CD4-positive, alpha-beta T cell treated with Interleukin-1 beta for 1 hour (primary cell): ENCODE measurements at places on chromosomes 12 and 14.

DNA sequence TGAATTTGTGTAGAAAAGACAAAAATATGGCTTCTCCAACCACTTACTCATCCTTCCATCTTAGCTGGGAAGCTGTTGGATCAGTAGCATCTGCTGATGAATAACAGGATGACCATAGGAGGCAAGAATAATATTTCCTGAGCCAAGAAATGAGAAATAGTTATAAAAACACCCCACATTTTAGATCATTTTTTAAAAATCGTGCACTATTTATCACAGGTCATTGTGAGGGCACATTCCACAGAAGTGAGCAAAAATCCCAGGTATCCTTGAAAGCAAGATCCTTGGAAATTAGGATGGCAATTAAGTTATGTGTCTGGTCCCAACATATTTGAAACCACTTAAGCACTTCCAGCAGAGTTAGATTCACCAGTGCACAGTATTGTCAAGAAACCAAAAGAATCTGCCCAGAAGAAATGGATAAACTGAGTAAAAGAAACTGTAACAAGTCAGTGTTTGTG is 8.4 kb downstream of the FAR2 start:
- no peak for DNase-seq

- DNase-seq, result no peak
Measured at GRCh38 chr14:87626266-87626665, 366.7 kb downstream of the GALC start.

- DNase-seq, result no peak
Measured at GRCh38 chr12:28938581-28939235, 210.4 kb upstream of the FAR2 start.

DNA sequence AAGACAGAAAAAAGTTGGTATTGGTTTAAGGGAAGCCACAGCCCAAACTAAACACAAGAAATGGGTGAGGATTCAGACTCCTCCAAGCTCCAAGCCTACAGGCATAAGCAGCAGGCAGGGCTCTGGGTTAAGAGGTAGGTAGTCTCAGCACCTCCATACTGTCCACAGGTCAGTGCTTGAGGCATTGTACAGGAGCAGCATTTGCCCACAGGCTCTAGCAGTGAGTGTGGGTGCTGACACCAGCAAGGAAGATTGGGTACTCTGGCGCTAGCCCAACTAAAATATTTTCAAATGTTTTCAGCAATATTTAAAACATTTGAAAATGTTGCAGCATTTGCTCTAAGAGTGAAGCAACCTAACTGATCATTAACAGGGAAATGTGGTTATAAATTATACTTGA is 33.1 kb downstream of the FERMT2 start:
- DNase-seq, result no peak

- peak; percentile 59 for DNase-seq
Measured at GRCh38 chr12:42332301-42333285, 6.6 kb downstream of the PPHLN1 start.

- DNase-seq, result no peak
Measured at GRCh38 chr12:96034621-96035282, 635 bp downstream of the LTA4H start.

GRCh38 chr14:97025722-97026121 is 228.5 kb downstream of the VRK1 start:
- no peak for DNase-seq

DNA sequence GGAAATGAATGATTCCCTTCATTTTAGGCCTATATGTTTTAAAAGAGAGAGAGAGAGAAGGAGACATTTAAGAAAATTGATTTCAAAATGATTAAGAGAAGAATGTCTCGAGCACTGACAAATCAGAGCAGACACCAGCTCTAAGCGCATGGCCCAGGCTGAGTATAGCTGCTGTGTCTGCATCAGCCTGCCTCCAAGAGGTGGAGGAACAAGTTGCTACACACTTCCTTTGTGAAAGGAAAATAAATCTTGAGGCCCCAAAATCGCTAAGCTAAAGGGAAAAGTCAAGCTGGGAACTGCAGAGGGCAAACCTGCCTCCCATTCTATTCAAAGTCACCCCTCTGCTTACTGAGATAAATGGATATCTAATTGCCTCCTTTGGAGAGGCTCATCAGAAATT is 728.7 kb upstream of the TMEM132C start:
- DNase-seq, result no peak

DNA sequence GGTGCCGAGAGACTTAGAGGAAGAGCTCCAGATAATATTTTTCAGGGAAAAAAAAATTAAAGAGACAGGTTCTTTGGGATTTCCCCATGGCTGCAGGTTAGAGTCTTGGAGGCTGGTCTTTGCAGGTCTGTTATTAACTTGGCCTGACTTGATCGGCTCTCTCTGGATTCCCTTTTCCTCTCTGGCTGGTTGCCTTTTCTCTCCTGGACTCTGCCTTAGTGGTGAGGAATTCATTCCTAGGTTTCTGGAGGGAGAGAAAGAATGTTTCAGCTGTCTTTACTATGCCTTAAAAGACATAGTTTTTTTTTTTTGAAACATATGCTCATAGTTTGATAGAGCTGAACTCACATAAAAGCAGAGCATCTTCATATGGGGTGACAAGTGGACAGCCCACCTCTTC is 336.3 kb downstream of the BMP4 start:
- no peak for DNase-seq

DNA sequence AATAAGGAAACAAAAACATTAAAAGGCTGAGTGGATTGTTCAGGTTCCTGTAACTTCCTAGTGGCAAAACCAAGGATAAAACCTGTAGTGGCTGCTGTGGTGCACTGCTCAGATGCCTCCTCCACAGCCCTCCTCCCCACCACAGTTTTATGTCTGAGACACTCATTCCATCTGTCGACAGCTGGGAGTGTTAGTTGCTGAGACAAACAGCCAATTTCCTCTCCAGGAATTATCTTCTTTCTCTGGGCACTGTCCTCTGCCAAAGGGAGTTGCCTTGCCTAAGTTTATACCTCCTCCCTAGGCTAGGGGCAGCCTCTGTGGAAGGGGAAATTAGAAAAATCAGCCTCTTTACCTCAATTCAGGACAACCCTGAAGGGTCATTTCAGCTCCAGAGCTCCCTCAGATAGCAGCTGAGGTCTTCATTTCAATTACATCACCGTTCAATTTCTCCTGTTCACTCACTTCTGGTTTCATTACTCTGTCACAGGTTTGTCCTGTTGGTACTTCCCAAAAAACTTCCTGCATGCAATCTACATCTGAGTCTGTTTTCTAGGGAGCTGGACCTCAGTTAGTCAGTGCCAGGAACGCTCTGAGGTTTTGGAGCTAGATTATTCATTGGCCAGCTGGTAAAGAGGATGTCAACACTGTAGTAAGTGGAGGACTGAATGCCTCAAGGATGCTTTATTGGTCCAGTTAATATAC is 74.9 kb upstream of the ATP2B1 start:
- no peak for DNase-seq

GRCh38 chr14:49464885-49465284 is 121.3 kb downstream of the RPS29 start:
- no peak for DNase-seq

- DNase-seq, result no peak
Measured at GRCh38 chr12:52523824-52524223, 3.6 kb upstream of the KRT5 start.

DNA sequence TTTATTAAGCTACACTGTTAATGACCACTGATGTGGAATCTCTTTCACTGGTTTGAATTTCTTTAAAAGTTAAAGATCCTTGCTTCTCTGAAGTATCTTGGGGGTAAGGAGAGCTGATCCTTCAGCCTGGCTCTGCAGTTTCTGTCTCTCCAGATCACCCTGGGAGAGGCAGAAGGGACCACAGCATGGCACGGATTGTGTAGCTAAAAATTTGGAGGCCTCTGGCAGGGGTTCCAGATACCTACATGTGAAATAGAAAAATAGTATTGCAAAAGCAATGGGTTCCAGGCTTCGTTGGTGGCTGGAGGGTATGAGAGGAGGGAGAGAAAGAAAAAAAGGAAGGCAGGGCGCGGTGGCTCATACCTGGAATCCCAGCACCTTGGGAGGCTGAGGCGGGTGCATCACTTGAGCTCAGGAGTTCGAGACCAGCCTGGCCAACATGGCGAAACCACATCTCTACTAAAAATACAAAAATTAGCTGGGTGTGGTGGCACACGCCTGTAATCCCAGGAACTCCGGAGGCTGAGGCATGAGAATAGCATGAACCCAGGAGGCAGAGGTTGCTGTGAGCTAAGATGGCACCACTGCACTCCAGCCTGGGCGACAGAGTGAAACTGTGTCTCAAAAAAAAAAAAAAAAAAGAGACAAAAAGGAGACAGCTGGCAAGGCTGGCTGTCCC is 3.4 kb downstream of the CHST11 start:
- no peak for DNase-seq

DNA sequence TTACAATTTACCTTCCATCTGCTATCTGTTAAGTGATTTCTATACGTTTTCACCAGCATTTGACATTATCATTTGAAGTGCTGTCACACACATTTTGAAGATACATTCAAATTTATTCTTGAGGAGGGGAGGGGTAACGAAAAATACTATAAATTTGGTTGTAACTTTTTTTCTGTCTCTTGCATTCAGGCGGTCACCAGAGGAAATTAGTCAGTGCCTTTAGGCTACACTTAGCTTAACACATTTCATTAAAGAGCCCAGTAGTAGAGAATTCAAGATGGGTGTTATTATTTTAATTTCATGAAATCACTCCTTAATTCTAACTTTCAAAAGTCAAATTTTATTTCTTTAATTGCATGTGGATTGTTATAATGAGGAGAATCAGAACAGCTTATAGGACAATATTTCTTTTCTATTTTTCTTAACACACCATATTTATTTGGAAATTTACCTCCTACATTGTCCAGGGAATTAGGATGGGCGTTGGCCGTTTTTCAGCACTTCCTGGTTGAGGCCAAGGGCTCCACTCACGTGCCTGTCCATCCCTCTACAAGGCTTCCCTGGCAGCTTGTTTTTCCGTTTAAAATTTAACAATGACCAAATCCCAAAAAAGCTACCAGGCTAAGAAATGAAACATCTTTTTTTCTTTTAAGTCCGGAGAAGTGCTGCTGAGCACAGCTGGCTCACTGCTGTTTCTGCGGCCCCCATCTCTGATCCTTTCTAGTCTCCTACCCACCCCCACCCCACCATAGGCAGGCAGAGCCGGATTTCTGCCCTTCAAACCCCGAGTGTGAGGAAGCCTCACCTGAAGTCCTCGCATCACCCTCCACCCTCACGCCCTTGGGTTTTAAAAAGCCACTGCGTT is 1.1 kb upstream of the FAR2 start:
- no peak for DNase-seq

DNA sequence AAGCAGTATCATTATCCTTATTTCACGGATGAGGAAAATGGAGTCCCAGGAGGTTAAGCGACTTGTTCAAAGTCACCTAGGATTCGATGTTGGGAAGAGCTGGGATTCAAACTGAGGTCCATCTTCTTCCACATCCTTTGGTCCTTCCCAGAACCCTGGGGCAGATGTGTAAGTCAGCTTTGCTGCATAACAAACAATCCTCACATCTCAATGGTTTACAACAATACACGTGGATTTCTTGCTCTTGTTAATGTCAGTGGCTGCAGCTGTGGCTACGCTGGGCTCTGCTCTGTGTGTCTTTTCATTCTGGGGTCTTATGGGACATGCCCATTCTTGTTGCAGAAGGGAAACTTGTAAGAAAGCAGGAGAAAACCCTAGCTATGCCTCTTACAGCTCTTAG is 26.3 kb upstream of the PPP1CC start:
- DNase-seq, result no peak

GRCh38 chr12:52742196-52742580 is 35.0 kb downstream of the KRT76 start:
- DNase-seq, result no peak

DNA sequence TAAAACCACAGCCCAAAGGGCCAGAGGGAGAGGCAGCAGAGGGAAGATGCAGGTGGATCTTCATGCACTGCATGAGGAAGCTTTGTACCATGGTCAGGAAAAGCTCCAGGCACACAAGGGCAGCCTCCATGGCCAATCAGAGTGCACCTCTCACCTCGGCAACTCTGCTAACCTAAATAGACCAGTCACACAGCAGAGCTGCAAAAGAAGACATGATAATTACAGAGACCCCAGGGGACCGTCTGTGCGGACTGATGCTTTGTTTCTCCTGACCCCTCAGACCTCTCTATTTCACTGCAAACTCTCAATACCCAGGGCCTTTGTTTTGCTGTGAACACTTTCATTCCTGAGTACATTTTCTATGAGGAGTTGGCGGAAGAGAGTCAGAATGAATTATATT is 10.7 kb upstream of the TCL1B start:
- no peak for DNase-seq

GRCh38 chr14:104691546-104692260 is 2.3 kb downstream of the INF2 start:
- no peak for DNase-seq

DNA sequence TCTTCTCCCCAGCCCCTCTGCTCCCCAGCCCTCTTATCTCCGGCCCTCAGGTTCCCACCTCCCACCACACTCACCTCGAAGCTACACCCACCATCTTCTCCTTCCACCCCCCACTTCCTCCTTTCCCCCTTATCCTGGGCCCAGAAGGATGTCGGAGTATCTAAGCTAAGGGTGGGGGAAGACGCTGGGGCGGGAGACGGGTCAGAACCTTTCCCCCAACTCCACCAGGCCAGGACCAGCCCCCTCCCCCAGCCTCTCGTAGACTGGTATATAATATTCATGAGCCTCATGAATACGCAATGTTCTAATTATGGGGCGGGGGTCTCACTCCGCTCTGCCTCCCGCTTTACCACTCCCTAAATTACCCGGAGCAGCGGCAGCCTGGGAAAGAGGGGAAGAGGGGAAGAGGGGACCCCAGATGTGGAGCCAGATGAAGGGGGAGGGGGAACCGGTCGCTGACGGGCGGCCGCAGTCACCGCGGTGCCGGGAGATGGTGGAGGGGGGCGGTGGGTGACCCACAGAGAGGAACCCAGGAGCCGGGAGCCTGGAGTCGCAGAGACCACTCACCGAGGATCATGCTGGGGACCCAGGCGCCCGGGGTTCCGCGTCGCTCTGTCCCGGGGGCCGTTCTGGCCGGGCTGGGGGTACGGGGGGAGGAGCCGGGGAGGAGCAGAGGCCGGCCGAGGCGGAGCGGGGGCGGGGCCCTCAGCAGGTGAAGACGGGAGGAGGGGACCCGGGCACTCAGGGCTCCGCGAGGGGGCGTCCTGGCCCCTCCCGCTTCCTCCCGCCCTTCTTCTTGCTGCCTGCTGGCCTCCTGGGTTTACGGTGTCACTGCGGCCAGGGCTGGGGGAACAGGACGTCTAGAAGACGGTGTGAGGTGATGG is 6.4 kb upstream of the ZNF385A start:
- DNase-seq, result peak; percentile 74
